ENCODE measurements at places on chromosomes 7 and 10.
A peak's percentile ranks its signal among the peaks of the same experiment; 100 is the strongest.

DNA sequence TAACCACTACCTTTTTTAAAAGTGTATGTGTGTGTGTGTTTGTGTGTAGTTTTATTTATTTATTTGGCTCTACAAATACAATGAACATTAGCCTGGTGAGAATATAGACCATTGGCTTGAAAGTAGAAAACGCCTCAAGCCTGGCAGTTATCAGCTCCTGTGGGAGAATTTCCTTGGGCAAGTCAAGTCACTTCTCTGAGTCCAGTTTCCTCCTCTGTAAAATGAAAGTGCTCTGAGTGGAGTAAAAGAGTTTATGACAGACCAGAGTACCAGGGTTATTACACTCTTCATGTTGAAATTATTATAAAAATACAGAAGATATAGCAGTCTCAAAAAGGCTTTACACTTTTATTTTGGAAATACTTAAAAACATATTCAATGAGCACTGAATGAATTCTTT is 10.1 kb upstream of the RHOBTB1 start:
- no peak for DNase-seq

- DNase-seq: no peak
These were observed 173.4 kb downstream of the IMMP2L start for GRCh38 chr7:111388912-111389311.

GRCh38 chr10:10798102-10798863 is 219.4 kb upstream of the CELF2 start:
- DNase-seq: peak; percentile 5

DNA sequence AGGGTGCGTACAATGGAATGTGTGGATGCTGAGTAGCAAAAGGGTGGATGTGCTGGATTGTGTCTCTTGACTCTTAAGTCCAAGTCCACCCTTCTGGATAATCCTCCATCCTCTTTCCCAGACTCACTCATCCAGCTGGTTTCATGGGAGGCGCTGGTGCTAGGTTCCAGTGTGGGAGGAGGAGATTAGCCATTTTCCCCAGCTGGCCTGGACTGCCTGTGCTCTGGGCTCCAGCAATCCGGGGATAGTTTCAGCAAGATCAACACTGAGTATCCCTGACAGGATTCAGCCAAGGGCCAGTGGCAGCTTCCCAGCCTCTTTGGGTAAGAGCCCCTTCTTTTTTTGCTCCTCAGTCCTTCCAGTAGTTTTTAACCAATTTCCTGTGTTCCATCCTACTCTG is 21.6 kb upstream of the TRIL start:
- no peak for DNase-seq

DNA sequence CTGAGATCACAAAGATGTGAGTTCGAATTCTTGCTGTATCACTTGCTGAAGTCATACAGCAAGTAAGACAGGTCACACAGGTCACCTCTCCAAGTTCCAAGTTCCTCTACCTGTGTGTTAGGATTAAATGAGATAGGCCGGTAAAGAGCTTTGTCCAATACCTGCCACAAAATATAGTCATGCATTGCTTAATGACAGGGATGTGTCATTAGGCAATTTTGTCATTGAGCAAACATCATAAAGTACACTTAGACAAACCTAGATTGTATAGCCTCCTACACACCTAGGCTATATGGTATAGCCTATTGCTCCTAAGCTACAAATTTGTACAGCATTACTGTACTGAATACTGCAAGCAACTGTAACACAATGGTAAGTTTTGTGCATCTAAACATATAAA is 469.4 kb downstream of the KCNMA1 start:
- no peak for DNase-seq

- no peak for DNase-seq
These were observed 76.6 kb downstream of the PTPRE start for GRCh38 chr10:127983344-127984100.

- no peak for DNase-seq
These were observed 87.9 kb downstream of the KIF20B start for GRCh38 chr10:89789188-89789877.

- DNase-seq: no peak
These were observed 455.7 kb upstream of the PFKP start for GRCh38 chr10:2611603-2612002.

DNA sequence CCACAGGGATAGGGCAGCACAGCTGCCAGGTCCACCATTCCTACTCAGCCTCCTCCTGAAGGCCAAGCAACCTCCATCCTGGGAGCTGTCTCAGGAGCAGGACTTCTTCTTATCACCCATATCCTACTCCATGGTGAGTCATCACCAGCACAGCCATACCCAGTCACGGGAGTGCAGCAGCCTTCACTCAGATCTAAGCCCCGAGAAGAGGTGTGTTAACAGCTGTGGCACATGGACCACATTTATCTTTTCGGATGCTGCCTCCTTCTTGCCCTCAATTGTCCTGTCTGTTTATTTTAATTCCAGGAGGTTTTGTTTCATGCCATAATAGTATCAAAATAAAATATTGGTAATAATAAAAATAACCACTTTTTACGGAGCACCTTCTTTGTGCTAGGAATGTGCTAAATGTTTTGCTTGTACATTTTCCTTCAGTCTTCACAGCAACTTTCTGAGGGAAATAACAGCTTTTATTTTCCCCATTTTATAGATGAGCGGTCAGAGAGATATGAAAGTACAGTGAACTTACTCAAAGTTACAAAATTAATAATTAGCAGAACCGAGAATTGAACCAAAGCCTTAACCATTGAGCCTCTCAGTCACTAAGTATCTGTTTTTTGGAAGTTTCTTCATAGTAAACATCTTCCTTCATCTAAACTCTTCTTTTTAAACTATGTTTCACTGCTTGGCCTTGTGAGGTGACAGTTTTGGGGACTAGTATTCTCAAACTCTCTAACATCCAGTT is 2.5 kb upstream of the KEL start:
- DNase-seq: no peak

DNA sequence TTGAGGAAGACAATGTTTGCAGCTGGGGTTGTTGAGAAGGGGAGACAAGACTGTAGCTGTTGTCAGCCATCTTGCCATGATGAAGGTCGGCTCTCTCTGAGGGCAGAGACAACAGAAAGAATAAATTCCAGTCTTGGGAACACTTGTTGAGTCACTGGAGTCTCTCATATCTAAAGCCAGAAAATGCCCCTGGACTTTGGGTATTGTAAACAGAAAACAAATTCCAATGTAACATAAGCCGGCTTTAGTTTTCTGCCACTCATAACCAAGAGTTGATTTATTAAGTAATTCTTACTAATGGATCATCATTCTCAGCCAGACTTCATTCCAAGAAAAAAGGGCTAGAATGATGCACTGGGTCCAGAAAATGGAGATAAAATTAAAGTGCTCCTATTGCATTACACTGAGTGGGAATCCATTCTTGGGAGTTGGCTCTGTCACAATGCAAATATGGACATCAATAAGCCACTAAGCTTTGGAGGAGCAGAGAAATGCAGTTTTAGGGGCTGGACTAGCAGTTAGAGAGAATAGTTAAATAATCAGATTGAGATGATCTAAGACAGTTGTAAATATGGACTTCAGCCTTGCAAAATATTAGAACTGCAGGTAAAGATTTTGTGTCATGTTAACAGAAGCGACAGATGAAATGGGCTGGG is 78.9 kb downstream of the ADAM12 start:
- DNase-seq: no peak

DNA sequence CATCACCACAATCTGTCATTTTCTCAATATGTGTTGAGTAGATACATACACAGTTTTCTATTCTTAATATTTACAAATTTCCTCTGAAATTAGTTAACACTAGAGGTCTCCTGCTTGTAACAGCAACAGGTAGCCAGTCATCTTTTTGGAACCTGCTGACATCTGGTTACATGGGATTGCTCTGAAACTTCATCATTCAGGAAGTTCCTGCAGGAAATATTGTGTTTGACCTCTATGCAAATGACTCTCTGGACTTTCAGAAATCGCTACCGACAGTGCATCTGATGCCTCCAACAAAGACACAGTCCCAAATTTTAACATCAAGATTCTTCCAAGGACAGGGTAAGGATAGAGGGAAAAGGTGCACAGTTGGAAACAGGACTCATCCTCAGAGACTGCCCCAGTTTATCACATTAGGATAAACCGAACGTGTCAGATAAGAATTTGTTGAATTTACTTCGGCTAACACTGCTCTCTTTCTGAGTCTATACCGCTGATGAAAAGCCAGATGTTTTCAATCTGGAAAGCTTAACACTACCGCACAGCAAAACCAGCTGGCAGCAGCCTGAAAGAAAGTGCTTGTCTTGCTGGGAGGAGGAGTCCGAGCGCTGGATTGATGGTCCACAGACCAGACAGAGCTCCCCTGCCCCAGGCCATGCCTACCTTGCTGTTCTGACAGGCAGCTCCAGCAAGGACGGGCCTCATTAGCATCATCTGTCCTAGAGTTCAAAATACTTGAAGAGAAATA is 633.4 kb downstream of the PARD3 start:
- no peak for DNase-seq

DNA sequence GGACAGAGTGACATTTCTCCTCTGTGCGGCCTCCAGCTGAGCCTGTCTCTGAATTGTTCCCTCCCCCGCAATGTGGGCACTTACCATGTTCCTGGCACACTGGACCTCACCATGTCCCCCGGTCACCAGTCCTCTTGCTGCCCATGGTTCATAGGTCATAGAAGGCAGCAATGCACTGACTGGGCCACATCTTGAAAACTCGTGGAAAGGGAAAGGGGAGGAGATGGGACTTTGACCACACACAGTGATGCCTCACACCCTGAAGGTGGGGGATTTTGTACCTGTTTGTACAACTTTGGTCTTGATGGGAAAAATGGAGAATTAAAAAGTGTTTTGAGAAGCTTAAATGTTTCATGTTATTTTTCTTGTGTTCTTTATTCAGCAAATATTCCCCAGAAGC is 61.7 kb upstream of the LRGUK start:
- no peak for DNase-seq

- DNase-seq: no peak
These were observed 830 bp upstream of the BEND7 start for GRCh38 chr10:13529714-13529973.

DNA sequence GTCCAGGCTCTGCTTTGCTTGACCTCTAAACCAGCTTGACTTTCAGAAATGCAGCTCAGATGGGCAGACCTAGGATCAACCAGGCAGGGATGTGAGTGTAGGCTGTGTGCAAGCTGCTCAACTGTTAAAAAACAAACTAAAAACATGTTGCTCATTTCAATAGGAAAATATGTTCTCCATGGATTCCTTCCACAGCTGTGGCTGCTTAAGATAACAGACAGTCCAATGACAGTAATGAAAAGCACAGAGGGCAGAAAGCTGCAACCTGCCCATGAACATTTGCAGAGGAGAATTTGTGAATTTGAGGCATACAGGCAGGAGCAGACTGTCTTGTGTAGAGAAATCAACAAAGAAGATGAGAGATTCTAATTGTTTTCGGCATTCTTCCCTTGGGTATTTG is 534.2 kb downstream of the CCSER2 start:
- no peak for DNase-seq

DNA sequence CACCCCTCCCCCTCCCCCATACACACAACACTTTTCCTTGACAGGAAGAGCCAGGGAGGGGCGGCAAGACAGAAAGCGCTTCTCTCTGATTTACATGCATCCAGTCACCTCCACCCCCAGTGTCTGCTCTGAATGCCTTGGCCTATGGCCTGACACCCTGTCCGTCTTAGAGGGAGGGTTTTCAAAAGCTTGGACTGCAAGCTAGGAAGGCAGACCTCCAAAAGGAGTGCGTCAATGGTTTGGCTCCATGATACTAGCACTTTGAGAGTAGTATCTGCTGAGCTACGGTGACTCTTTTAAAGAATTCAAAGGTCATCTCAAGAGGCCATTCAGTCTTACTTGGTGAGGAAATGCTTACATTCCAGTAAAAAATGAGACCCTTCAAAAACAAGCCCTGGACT is 20.3 kb upstream of the PAX2 start:
- no peak for DNase-seq

DNA sequence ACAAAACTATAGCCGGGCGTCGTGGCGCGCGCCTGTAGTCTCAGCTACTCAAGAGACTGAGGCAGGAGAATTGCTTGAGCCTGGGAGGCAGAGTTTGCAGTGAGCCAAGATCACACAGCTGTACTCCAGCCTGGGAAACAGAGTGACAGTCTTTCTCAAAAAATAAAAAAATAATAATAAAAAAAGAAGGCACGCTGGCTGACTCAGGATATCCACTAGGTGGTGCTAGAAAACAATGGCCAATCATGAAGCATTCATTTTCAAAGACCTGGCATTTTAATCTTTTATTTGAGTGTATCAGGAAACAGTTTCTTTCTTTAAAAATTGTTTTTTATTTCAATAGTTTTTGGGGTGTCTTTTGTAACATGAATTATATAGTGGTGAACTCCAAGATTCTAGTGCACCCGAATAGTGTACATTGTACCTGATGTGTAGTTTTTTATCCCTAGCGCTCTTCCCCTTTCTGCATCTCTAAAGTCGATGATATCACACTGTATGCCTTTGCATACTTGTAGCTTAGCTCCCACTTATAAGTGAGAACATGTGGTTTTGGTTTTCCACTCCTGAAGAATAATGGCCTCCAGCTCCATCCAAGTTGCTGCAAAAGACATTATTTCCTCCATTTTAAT is 88.6 kb downstream of the LYZL1 start:
- DNase-seq: no peak

DNA sequence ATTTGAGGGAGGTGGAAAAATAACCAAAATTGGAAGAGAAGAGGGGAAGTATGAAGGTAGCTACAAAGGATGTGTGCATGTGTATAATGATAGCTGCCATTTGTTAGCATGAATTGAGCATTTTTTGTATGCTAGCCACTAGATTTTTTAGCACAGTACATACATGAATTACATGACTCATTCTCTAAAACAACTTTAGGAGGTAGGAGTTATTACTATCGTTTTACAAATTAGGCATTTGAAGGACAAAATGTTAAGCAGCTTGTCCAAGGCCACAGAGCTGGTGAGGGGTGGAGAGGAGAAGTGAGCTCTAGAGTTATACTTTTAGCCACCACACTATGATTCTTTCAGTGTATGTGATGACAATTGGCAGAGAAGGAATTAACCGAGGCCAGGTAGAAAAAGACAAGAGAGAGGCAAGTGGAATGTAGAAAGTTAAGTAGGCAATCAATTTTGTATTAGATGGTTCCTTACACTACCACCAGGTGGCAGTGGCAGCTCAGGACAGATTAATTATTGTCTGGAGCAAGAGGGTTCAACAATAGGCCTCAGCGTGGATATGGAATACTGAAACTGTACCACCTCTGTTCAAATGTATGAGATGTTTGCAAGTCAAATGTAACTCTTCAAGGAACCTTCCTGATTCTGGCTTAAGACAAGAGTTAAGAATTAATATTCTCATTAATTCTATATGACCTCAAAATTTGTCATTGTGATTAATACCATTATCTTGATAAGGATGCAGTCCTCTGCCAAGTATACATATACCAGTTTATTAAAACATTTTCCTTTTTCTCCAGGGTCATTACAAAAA is 128.0 kb downstream of the MBL2 start:
- peak; percentile 23 for DNase-seq

GRCh38 chr7:455110-455928 is 64.3 kb downstream of the PDGFA start:
- DNase-seq: no peak

GRCh38 chr7:150955519-150956394 is 22.4 kb downstream of the KCNH2 start:
- DNase-seq: no peak

- no peak for DNase-seq
These were observed 57.4 kb downstream of the MAP3K8 start for GRCh38 chr10:30491204-30491915.

All from neuronal stem cell (in vitro differentiated cells).